ENCODE measurements at places on chromosomes 16 and 17.

GRCh38 chr16:88701581-88702370 is 4.4 kb downstream of the RNF166 start:
- DNase-seq, result no peak

DNA sequence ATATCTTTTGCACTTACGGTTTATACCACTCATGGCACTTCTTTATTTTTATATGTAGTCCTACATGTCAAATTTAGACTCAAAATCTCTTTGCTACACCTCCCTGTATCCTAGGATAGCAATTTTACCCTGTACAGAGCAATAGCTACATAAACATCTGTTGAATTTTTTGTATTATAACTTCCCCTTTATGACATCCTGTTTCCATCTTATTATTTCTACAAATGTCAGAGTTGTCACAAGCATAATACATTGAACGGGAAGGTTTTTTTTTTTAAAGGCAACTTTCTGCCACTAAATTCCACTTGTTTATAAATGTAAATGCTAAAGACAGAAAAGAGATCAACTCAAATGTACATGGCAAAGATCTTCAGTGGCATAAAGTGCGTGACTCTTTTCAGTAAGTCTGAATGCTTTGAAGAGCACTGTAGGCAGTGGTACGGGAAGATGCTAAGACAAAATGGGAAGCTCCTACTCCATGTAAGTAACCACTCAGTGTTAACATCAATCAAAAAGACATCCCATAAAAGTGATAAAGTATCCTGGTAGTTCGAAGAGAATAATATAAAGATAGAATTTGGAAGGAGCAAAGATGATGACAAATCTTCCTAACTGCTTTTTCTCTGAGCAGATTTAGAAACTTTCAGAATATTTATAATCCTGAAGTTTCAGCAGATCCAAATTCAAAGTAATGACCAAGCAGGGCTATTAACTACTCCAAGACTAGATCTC is 26.8 kb downstream of the GNA13 start:
- no peak for DNase-seq

GRCh38 chr17:55661256-55661758 is 61.4 kb downstream of the TMEM100 start:
- DNase-seq, result no peak

GRCh38 chr17:82303944-82304808 is 13.2 kb downstream of the CD7 start:
- DNase-seq, result no peak

- DNase-seq, result no peak
These were observed 9.3 kb upstream of the METRNL start for GRCh38 chr17:83069931-83070742.

DNA sequence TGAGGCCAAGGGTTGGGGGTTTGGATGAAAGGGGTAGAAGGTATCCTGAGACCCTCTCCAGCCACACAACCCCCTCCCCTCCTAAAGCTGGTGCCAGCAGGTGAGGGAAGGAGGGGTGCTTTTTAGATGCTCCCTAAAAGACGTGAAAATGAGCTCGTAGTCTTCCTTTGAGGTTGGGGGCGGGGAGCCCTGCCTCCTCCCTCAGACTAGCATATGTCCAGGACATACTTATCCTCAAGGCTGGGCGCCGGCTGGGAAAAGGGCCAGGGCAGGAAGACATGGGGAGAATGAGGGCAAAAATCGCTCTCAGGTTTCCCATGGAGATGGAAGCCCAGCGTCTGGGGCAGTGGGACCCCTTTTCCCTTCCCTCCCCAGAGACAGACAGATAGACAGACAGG is 26.7 kb downstream of the SRCIN1 start:
- DNase-seq, result no peak

GRCh38 chr17:44522883-44523671 is 19.9 kb upstream of the GPATCH8 start:
- peak; percentile 69 for DNase-seq

GRCh38 chr16:68155425-68155824 is 70.3 kb downstream of the NFATC3 start:
- no peak for DNase-seq

DNA sequence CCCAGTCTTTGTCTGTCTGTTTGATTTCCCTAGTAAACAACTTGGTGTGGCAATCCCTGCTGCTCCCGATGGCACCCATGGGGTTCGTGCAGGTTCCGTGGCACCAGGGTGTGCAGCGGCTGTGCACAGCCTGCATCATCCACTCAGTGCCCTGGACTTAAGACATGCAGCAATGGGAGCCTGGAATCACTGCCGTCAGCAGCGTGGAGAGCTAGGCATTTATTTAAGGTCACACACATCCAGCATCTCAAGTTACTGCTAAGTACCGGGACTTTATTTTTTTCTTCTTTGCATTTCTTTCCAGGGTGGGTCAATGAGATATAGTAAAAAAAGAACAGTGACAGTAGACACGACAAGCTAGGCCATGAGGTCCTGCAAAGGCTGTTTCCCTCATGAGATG is 2.8 kb downstream of the DHRS7C start:
- no peak for DNase-seq

GRCh38 chr17:37564252-37564651 is 45.0 kb downstream of the SYNRG start:
- DNase-seq, result no peak

- no peak for DNase-seq
These were observed 72.5 kb upstream of the PLCG2 start for GRCh38 chr16:81706327-81707295.

DNA sequence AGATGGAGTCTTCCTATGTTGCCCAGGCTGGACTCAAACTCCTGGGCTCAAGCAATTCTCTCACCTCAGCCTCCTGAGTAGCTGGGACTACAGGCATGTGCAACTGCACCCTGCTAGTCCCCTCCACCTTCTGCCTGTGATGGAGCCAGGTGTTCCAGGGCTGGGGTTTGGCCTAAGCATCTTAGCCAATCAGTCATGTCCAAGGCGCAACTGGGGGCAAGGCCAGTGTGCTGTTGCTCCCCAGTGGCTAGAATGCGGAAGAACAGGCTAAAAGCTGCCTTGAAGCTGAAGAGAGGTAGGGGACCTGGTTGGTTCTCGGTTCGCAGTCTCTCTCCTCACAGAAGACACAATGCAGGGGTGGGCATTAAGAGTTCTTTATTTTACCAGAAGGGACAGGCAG is 18.6 kb downstream of the FLOT2 start:
- peak; percentile 67 for DNase-seq

- DNase-seq, result no peak
These were observed 9.2 kb downstream of the HS3ST3B1 start for GRCh38 chr17:14310101-14310500.

DNA sequence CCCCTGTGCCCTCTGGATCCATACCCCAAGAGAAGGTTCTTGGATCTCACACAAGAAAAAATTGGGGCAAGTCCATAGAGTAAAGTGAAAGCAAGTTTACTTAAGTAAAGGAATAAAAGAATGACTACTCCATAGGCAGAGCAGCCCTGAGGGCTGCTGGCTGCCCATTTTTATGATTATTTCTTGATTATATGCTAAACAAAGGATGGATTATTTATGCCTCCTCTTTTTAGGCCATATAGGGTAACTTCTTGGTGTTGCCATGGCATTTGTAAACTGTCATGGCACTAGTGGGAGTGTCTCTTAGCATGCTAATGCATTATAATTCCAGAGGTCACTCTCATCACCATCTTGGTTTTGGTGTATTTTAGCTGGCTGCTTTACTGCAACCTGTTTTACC is 70.8 kb downstream of the NLK start:
- DNase-seq, result no peak

- no peak for DNase-seq
These were observed 10.6 kb downstream of the KSR1 start for GRCh38 chr17:27466743-27467375.

GRCh38 chr17:19421926-19422325 is 10.9 kb downstream of the RNF112 start:
- no peak for DNase-seq

DNA sequence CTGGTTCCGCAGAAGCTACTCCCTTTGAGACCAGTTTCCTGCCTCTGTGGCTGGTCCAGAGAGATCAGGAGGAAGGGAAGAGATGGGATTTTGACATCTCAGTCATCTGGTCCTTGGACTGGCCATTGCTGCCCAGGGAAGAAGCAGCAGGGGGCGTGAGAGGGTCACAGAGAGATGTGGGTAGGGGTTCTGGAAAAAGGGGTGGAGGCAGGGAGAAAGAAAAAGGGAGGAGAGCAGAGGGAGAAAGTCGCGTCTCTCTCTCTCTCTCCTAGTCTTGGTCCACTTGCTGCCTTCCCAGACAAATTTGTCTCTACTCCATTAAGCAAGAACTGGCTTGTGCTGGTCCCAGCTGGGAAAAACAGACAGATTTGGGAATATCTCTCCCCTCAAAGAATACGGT is 4.4 kb downstream of the SHBG start:
- no peak for DNase-seq

- no peak for DNase-seq
These were observed 711 bp downstream of the ALYREF start for GRCh38 chr17:81890447-81891302.

GRCh38 chr17:55672585-55673501 is 49.8 kb downstream of the TMEM100 start:
- DNase-seq, result no peak

- DNase-seq, result no peak
These were observed 66.2 kb downstream of the MYH13 start for GRCh38 chr17:10306585-10306984.

DNA sequence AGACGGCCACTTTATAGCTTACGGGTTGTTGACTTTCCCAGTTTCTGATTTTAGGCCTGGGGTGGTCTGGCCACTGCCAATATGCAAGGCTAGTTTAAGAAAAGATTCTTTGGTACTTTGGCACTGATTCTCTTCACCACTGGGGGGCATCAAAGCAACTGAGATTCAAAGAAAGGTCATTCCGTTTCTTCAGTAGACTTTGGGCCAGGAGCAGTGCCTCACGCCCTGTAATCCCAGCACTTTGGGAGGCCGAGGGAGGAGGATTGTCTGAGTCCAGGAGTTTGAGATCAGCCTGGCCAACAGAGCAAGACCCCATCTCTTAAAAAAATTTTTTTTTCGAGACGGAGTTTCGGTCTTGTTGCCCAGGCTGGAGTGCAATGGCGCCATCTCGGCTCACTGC is 53.0 kb downstream of the RPA1 start:
- no peak for DNase-seq

GRCh38 chr16:86827521-86827920 is 249.2 kb downstream of the FOXL1 start:
- no peak for DNase-seq

DNA sequence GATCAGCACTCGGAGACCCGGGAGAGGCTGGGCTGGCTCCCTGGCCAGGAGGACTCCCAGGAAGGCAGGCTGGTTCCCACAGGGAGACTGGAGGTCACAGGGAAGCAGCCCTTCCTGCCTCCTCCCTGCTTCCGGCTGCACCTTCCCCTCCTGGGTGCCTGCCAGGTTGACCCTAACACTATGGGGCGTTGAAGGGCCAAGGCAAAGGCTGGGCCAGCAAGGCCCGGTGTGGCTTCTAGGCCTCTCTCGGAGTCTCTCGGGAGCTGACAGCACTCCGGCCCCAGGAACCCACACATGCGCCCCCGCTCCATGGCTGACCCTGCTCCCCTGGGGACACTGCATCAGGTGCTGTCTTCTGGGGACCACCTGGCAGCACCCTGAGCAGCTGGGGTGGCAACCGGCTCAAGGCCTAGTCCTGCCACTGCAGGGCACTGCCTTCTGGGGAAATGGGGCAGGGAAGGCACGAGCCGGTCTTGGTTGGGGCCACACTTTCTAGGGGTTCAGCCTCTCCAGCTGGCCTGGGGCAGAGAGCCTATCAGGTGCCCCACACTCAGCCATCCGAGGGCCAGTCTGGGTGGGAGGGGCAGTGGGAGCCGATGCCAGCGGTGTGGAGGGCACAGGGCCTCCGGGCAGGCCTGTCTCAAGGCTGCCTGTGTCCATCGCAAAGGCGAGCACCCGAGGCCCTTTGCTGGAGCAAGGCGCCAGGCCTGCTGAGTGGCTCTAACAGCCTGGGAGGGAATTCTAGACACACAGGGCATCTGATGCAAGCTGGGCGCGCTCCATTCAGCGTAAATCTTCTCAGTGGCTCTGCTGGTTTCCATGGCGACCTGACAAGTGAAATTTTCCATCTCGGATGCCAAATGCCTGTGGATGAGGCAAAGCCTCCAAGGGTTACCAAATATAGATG is 5.6 kb upstream of the MTSS2 start:
- DNase-seq, result no peak

DNA sequence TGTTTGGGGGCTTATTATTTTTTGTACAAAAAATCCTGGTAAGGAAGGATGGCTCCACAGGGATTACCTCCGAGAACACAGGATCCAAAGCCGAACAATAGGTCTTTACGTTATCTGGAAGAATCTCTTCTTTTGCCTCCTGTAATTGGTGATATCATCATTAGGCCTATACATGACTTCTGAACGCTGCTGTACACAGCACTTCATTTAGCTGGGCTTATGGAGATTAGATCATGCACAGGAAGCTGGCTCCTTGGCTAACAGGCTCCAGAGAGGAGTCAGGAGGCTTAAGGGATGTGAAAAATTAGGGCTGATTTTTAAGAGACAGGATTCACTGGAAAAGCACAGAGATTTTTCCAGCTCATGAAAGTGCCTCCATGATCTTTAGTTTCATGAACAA is 54.7 kb downstream of the TANGO6 start:
- no peak for DNase-seq

DNA sequence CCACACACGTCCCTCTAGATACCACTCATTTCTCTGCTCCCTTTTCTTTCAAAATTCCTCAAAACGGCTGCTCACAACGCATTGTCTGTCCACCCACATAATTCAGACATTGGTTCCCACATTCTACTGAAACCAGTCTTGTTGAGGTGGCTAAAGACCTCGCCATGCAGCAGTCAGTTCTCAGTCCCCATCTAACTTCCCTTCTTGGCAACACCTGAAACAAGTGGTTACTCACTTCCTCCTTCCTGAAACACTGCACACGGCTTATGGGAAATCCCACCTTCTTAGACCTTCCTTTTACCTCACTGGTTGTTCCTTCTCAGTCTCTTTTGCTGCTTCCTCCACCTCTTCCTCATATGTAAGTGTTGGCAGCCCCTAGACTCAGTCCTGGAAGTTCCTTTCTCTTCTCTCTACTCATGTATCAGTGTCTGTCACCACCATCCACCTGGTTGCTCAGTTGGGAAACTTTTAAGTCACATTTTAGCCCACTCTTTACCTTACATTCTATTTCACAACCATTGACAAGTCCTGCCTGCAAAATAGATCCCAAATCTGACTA is 277.1 kb downstream of the CEP112 start:
- no peak for DNase-seq

All from HCT116 (cell line).